ENCODE measurements at places on chromosomes 6 and 20.

- no peak for DNase-seq
These were observed 337.8 kb downstream of the BTBD3 start for GRCh38 chr20:12255461-12255970.

DNA sequence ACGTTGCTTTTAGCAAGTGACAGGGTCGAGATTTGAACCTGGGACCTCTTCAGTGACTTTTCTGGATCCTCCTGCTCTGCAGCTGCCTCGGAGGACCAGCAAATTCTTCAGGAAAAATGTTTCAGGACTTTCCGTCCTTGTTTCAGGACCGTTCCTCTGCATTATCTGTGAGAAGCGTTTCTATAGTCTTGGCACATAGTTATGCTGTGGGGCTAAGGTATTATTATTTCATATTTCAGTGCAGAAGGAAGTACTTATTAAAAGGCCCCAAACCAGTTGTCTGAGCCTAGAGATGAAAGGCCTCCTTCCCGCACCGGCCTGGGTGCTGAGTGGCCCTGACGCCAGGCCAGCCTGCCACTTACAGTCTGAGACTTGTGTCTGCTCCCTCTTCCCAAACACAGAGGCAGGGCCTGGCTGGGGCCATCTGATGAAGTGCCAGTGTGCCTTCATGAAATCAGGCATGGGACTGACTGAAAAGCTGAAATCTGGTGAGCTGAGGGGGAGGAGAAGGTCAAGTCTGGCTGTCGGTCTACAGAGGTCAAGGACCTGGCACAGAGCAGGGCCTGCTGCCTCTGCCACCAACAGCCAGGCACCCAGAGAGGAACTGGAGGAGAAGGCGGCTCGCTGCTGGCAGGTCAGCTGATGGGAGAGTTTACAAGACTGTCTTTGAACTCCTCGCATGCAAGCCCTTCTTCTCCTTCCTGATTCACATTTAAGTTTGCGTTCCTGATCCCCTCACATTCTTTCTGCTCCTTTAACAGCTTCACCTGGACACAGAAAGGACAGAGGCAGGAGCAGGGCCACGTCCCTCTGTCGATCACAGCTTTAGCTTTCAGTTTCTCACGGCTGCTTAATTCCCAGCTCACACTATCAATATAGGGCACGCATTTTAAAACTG, 8.9 kb upstream of the QKI start:
- no peak for DNase-seq

GRCh38 chr20:2700913-2701620, 8.5 kb downstream of the EBF4 start:
- no peak for DNase-seq

DNA sequence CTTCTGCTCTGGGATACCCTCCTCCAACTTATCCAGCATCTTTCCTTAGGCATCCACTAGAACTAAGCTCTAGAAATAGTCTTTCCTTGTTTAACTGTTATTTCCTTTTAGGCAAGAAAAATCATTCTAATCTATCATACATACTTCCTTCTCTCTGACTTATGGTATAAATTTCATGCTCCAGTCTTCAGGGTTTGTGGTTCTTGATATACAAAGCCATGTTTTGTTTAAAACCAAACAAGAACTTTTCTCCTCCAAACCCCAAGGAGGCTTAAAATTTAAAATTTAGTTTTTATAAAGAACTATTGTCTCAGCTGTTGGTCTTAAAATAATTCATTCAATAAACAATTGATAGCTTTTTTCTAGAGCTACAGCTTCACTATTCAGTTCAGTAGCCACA, 77.2 kb downstream of the CD164 start:
- DNase-seq, result no peak

DNA sequence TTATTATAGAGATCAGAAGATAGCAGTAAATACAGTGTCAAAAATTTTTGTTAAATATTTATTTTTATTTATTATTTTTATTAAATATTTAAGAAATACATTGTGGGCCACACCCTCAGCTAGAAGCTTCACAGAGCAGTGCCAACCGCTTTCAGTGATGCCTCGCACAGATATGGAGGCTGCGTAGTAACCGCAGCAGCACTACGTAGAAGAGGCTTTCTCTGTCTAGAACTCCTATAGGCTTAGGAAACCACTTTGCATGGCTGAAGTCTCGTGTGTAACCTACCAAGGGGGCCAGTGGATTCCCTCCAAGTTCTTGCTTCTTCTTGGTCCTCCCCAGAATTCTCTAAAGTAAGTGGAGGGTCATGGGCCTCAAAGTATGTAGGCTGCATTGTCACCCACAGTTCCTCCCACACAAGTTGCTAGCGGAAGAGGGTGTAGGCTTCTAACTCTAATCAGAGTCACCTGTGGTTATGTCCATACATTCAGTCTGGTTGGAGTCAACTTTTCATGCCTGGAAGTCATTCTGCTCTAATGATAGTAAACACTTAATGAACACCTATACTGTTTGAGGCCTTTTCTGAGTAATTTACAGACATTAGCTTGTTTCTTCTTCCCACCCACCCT, 285.6 kb downstream of the CDKAL1 start:
- DNase-seq, result no peak

DNA sequence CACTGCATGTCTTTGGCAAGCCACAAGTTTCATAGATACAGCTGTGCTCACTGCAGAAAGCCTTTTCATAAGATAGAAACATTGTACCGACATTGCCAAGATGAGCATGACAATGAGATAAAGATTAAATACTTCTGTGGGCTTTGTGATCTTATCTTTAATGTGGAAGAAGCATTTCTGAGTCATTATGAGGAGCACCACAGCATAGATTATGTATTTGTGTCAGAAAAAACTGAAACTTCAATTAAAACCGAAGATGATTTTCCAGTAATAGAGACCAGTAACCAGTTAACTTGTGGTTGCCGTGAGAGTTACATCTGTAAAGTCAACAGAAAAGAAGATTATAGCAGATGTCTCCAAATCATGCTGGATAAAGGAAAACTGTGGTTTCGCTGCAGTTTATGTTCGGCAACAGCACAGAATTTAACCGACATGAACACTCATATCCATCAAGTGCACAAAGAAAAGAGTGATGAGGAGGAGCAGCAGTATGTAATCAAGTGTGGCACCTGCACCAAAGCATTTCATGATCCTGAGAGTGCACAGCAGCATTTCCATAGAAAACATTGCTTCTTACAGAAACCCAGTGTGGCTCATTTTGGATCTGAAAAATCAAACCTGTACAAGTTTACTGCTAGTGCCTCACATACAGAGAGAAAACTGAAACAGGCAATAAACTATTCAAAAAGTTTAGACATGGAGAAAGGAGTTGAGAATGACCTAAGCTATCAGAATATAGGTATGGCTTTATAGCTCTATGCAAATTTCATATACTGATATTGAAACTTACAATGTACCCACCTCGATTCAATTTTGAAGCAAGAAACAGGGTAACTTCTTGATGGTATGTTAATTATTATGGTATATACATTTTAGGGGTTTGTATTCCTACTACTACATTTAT, 23.9 kb upstream of the BAG2 start:
- DNase-seq, result no peak

- no peak for DNase-seq
These were observed 4.4 kb upstream of the IBTK start for GRCh38 chr6:82251942-82252341.

DNA sequence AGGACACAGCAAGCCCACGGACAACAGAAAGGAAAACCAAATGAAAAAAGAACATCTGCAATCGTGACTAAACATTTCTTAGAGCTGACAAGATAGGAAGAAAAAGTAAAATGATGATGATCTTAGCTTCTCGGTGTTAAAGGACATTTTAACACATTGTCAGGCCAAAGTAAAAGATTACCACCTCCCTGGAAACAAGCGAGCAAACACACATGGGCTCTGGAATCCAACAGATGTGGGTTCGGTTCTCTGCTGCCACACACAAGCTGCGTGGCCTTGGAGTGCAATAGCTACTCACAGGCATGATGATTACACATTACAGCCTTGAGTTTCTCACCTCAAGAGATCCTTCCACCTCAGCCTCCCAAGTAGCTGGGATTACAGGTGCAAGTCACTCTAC, 7.5 kb upstream of the AAR2 start:
- no peak for DNase-seq

- DNase-seq, result no peak
These were observed 666 bp downstream of the TPD52L1 start for GRCh38 chr6:125154118-125154760.

DNA sequence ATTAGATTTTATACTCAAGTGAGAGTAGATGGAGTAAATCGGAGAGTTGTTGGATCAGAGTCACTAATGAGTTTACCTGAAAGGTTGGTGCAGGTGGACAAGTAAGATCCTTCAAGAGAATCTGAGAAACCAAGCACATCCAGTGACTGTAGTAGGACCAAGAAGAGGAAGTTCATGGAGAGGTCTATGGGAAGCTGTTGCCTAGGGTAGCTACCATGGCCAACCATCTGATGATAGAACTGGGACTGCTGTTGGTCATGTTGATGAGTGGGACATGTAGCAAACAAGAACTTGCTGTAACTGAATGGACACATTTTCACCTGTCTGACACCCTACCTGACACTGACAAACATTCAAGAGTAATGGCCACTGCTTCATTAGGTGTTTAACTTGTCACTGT, 11.3 kb upstream of the ADGB start:
- DNase-seq, result no peak

DNA sequence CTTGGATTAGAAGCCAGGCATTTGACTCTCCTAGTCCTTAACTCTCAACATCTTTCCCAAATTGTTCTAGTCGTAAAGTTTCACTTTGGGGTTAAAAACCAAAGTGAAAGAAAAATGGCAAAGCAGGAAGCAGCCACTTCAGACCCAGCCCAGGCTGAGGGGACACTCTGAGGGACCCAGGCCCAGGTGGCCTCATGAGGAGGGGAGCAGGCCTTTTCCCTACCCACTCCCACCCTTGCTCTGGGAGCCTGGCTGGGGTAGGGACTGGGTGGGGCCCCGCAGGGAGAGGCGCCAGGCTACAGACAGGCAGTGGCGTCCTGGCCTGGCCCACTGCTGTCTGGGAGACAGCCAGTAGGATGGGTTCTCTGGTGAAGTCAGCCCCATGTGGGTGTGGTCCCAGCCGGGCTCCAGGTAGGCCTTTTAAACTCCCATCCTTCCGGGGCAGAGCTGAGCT, 68.7 kb upstream of the MYL9 start:
- DNase-seq, result peak; percentile 31

DNA sequence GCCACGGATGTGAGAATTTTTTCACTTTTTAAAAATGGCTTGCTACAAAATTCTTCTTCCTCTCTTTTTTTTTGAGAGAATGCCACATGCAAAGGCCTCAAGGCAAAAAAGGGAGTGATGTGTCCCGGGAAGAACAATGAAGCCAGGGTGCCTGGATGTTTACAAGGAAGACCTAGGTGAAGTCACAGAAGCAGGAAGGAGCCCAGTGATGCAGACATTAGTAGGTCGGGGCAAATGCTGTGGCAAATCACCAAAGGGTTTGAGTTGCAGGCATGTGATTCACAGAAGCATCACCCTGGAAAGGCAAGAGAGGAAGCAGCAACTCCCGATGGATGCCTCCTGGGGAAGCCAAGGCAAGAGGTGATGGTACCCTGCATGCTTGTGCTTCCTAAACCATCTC, 46.8 kb downstream of the FARS2 start:
- DNase-seq, result no peak

DNA sequence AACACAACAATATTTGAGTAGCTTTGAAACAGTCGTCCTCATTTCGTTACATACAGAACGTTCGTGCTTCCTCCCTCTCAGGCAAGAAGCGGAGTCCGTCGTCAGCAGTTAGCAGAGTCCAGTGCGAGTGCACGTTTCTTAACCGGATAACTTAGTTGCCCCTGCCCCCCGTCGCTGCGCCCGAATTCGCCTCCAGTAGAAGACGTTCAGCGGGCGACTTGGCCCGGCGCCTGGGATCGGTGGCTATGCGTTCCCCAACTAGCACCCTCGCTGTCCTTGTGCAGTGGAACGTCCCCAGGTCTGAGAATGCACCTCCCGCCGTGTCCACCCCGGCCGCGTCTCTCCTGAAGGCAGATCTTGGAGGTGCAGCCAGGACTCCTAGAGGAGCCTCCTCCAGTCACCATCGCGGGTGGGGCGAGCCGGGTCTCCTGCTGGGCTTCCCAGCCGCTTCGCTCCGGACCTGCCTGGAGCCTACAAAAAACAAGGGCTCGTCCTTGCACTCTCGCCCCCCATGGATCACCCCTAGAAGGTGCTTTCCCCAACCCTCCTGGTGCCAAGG, 910 bp upstream of the PCSK2 start:
- DNase-seq, result no peak

- DNase-seq, result no peak
These were observed 110.9 kb upstream of the JAG1 start for GRCh38 chr20:10784554-10785183.

GRCh38 chr6:27672113-27672799, 199.4 kb upstream of the ZNF184 start:
- DNase-seq, result no peak

DNA sequence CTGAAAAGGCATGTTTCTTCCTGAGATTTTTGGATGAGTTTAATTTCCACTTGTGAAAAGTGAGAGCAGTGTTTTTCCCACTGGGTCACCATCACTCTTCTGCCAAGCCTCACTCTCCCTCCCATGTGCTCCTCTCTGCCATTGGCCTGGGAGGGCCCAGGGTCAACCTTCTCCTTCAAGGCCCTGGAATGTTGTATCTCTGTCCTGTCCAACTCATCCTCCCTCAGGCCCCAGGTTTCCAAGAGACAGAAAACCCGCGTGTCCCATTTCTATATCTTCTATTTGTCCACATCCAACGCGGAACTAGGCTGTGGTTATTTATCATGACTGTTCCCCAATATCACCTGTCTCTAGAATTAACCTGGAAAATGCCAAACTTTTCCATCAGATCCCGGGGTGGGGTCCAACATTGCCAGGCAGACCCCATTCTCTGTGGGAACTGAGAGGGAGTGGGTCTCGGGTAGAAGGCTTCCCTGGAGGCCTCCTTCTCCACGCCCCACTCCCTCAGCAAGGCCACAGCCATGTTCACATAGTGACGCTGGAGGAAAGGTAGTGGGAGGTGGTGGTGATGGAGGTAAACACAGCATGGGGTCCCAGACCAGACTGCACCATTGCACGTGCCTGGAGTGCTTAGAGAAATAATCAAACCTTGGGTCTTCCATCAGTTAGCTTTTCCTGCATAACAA, 173.5 kb downstream of the SCP2D1 start:
- no peak for DNase-seq

- peak; percentile 25 for DNase-seq
These were observed 2.2 kb downstream of the QKI start for GRCh38 chr6:163416557-163417253.

DNA sequence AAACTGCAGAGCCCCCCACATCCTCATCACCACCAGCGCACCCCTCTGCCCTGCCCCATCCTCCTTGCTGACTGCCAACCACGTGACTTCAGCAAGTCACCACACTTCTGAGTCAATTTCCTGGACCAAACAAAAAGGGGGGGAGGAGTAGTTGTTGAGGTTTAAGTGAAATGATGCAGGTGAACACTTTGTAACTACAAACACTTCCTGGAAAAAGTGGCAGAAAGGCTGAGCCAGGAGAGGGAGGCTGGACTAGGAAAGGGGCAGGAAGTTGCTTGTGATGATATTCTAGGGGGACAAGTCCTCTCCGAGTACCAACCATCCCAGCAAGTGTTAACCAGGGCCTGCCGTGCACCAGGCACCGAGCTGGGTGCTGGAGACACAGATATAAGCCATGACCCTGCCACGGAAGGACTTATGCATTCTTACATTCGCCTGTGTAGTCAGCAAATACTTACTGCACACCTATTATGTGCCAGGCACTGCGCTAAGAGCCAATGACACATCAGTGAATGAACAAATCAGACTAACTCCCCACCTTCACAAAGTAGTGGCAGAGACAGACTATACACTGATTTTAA, 67.3 kb downstream of the PREX1 start:
- DNase-seq, result peak; percentile 59

- DNase-seq, result no peak
These were observed 377.0 kb downstream of the BMP2 start for GRCh38 chr20:7144464-7144863.

GRCh38 chr6:15079288-15079817, 166.5 kb upstream of the JARID2 start:
- no peak for DNase-seq

Data from activated naive CD4-positive, alpha-beta T cell treated with anti-CD3 and anti-CD28 coated beads, Interleukin-2, amount 50 U/mL, for 16 hours (primary cell).